ENCODE measurements at places on chromosomes 11 and 22.

- DNase-seq: no peak
These were observed 40.8 kb downstream of the MYO18B start for GRCh38 chr22:25782831-25783230.

GRCh38 chr11:64318766-64319761 is 1.1 kb downstream of the PRDX5 start:
- no peak for DNase-seq

DNA sequence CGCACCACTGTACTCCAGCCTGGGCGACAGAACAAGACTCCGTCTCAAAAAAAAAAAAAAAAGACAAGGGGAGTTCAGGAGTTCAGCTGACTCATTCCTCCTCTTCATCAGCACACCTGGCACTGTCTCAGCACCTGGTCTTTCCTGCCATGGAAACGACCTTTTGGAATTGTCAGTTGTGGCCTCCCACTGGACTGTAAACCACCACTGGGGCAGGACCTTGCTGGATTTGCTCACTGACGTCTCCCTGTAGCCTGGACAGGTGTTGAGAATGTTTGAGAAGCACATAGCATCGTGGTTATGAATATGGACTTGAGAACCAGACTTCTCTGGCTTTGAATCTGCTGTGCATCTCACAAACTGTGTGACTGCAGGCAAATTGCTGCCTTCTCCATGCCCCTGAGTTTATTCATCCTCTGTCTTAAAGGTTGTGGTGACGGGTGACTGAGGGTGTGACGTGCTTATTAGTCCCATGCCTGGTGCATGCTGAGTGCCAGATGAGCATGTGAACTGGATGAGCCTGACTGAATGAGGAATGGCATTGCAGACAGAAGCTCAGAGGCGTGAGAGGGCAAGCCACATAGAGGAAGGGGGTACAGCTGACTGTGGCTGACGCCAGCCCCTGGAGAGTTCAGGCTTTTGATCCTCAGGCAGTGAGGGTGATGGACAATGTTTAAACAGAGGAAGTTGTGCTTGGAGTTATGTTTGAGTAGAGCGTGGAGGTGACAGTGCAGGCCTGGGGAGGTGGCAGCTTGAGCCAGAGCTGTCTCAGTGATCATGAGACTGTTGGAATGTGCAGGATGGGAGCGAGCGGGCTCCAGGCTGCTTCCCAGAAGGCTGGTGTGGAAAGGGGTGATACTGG is 12.7 kb downstream of the TOM1 start:
- no peak for DNase-seq

DNA sequence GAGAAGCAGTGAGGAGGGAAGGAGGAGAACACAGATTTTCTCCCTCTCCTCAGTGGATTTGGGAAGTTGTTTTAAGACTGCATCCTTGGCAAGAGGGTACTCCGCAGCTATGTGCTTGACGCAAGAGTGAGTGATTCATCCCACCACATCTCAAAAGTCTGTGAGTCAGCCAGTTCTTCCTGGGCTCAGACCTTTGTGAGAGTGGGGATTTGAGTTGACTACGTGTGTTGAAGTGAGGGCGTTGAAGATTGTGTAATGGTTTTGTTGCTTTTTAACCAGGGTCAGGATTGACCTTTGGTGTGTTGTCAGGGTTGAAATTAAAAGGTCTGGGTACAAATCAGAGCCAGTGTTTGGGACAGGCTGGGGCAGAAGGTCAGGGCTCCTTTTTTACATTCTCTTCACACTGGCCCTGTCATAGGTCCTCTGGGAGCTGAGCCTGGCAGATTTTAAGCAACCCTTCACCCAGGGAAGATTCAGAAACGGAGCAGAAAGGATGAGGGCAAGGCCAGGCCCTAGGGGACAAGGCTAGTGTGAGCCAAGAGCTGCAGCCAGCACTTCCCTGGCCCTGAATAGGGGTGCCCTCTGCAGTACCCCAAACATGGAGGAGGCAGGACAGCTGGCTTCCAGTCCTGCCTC is 4.2 kb upstream of the C11orf86 start:
- DNase-seq: no peak

DNA sequence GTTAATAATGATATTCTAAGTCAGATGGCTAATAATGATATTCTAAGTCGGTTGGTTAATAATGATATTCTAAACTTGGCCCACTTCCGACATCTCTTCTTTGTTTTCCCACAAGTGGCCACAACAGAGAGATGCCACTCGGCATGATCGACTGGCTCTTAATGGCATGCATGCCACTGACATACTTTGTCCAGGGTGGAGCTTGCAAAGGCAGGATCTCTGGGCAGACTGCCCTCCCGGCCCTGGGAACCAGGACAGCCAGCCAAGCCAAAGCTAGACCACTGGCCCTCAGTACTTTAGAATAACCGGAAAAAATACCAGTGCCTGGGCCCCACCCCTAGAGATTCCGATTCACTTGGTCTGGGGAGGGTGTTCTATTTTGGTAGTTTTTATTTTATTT is 78.1 kb downstream of the KIAA1671 start:
- no peak for DNase-seq

- DNase-seq: no peak
These were observed 2.9 kb downstream of the DIXDC1 start for GRCh38 chr11:111939836-111940604.

GRCh38 chr22:36445158-36445668 is 36.2 kb downstream of the TXN2 start:
- DNase-seq: no peak

Measured in SK-N-DZ (cell line).